ENCODE measurements at places on chromosomes 3 and 15. TPM values are rescaled to one million over a fixed set of nuclear protein-coding genes. Genes with fewer than 3 reads are reported as not detected.

DNA sequence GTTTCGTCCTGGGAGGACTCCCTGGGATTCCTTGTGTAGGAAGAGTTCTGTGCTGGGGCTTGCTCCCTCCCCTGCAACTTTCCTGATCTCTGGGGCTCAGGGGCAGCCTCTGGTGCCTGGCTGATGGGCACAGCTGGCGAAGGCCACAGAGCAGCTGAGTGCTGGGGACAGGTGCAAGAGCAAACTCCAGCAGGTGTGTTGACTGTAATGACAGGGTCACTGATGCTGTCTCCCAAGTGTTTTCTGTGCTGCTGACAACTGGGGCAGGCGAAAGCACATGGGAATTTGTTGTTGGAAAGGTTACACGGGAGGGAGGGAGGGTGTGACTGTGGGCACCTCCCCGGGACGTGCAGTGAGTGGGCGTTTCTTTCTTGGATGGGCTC, 21.6 kb downstream of the CPN2 start:
- no peak for DNase-seq
- no peaks in the 10 kb centered on the region for H3K36me3 ChIP-seq
- no peak overlapping the region for H3K4me3 ChIP-seq
- H3K27ac ChIP-seq: no peak overlapping the region

DNA sequence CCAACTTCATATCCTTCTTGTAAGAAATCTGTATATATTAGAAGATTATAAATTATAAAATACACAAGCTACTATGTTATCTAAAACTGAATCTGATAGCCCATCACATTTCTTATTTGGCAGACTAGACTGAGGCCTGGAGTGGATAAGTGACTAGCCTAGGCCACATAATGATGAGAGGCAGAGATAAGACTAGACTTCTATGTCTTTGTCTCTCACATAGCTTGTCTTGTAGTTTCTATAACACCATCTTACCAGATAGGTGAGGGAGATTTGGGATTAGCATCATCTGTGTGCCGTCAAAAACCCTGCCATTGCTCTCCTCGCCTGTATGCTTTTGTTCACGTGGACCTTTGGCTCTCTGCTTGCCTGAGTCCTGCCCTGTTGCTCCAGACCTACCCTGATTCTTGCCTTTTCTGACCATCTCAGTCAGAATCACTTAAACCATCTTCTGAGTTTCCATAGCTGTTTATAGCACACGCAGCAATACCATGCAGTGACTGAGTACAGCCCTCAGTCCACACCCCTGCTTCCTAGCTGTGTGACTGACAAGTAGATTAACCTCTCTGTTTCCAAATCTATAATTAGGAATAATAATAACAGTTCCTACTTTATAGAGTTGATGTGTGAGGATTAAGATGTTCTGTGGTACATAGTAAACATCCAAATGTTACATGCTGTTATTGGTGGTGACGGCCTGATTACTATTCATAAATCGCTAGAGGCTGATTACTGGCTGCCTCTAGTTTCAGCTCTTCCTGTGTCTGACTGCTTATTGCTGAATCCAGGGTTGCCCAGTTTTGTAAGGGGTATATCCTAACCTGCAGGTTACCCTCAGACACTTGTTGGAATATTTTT, 49.7 kb downstream of the PDE8A start:
- H3K27me3 ChIP-seq: no peaks in the 10 kb centered on the region
- H3K36me3 ChIP-seq: no peaks in the 10 kb centered on the region
- DNase-seq: no peak
- H3K4me3 ChIP-seq: no peak overlapping the region

GRCh38 chr15:86591994-86592735, 512.5 kb downstream of the AGBL1 start:
- H3K4me1 ChIP-seq: no peaks in the 10 kb centered on the region
- H3K27ac ChIP-seq: no peak overlapping the region
- no peaks in the 10 kb centered on the region for H3K36me3 ChIP-seq
- no peak overlapping the region for H3K4me3 ChIP-seq

DNA sequence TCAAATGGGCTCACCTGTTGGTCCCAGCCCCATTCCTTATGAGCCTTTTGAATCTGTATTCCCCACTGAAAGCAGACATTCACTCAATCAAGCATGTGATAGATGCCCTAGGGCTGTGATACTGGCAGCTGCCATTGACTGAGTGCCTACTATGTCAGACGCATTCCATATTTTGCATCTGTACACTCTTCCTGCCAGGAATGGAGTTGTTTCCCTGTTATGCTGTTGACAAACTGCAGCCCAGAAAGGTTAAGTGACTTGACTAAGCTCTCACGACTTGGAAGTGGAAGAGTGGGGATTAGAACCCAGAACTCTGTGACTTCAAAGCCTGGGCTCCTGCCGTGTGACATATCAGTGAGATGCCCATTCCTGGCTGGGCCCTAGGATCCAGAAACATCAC, 211.4 kb downstream of the RPLP1 start:
- no peaks in the 10 kb centered on the region for H3K36me3 ChIP-seq
- no peak overlapping the region for H3K4me3 ChIP-seq
- H3K27me3 ChIP-seq: no peaks in the 10 kb centered on the region
- peak; percentile 72 for DNase-seq

GRCh38 chr3:35659768-35660167, 20.4 kb downstream of the ARPP21 start:
- no peaks in the 10 kb centered on the region for H3K36me3 ChIP-seq
- H3K4me1 ChIP-seq: no peaks in the 10 kb centered on the region
- no peak overlapping the region for H3K27ac ChIP-seq
- no peaks in the 10 kb centered on the region for H3K27me3 ChIP-seq
- DNase-seq: no peak
- no peak overlapping the region for H3K4me3 ChIP-seq

GRCh38 chr3:146873748-146874147, 268.6 kb upstream of the PLSCR5 start:
- H3K27ac ChIP-seq: no peak overlapping the region
- H3K27me3 ChIP-seq: no peaks in the 10 kb centered on the region
- no peaks in the 10 kb centered on the region for H3K36me3 ChIP-seq
- no peak overlapping the region for H3K4me3 ChIP-seq

DNA sequence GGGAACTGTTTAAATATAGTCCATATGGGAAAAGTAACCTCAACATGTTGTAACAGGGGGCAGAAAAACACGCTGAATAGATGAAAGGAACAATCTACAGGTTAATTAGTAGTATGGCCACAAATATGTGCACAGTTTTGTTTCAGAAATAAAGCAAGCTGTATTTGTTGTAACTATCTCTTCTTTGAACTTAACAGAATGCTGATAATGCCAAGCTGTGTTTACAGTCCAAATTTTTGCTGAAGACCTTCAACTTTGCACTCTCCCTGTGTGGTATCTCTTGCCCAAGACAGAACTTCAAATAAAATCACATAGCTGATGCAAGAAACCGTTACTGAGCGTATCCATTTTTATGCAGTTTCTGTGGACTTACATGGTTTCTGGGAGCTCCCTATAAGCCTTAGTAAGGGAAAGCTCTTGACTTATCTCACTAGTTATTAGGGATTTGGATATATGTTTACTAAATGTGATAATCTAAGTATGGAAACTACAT, 425.4 kb upstream of the TPRG1 start:
- no peak for DNase-seq
- H3K27me3 ChIP-seq: no peaks in the 10 kb centered on the region
- H3K4me1 ChIP-seq: no peaks in the 10 kb centered on the region
- H3K27ac ChIP-seq: no peak overlapping the region

- no peak for DNase-seq
- H3K4me3 ChIP-seq: no peak overlapping the region
- no peak overlapping the region for H3K27ac ChIP-seq
- H3K27me3 ChIP-seq: no peaks in the 10 kb centered on the region
- no peaks in the 10 kb centered on the region for H3K4me1 ChIP-seq
- H3K36me3 ChIP-seq: no peaks in the 10 kb centered on the region
These were observed 185.5 kb upstream of the ATP10A start for GRCh38 chr15:26048669-26049068.

- no peak for DNase-seq
- H3K4me3 ChIP-seq: no peak overlapping the region
- H3K36me3 ChIP-seq: no peaks in the 10 kb centered on the region
- H3K27ac ChIP-seq: peak overlapping the region; percentile 78
- no peaks in the 10 kb centered on the region for H3K27me3 ChIP-seq
These were observed 61.6 kb downstream of the TMEM44 start for GRCh38 chr3:194571491-194572142.

DNA sequence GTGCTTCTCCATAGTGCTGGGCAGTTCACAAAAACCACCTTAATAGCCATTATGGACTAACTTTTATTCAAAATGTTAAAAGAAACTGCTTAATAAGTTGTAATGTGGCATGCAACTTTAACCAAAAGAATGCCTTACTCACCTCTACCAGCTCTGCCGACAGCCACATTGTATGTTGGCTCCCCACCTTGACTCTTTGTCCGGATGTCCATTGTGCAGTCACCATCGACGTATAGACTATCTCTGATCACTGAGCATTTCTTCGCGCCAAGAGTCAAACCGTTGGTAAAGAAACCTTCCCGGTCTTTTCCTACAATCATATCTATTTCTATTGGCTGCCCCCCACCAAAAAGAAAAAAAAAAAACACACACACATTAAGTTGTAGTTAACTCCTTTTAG, 2.5 kb downstream of the PFN2 start:
- H3K4me3 ChIP-seq: no peak overlapping the region
- peaks cover 31% of the 10 kb centered on the region for H3K4me1 ChIP-seq
- H3K27me3 ChIP-seq: no peaks in the 10 kb centered on the region
- no peak for DNase-seq
- H3K27ac ChIP-seq: no peak overlapping the region

Gene TNIK
- 5.9 TPM for total RNA-seq

Gene ASB14
- total RNA-seq: not detected

GRCh38 chr3:16086690-16087089, 87.8 kb upstream of the GALNT15 start:
- H3K27me3 ChIP-seq: no peaks in the 10 kb centered on the region
- DNase-seq: no peak
- no peak overlapping the region for H3K4me3 ChIP-seq
- H3K27ac ChIP-seq: no peak overlapping the region
- no peaks in the 10 kb centered on the region for H3K36me3 ChIP-seq

DNA sequence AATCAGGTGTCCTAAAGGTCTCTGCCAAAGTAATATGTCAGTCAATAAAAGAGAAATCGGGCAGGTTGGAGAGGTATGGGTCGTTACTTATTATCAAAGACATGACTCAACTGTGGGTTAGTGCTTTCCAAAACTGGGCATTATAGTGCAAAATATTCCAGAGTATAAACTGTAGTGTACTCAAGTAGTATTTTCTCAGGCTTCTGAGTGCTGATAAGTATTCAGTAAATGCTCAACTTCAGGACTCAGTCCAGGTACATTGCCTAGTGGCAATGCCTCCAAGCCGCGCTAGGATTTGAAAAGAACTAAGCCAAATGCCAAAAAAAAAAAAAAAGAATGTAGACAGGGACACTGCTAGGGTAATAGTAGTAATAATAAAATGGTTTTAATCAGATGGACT, 233.2 kb downstream of the CPNE4 start:
- H3K4me3 ChIP-seq: no peak overlapping the region
- no peak for DNase-seq
- H3K36me3 ChIP-seq: no peaks in the 10 kb centered on the region

GRCh38 chr3:193943200-193943599, 192.7 kb upstream of the HES1 start:
- H3K4me3 ChIP-seq: no peak overlapping the region
- H3K36me3 ChIP-seq: no peaks in the 10 kb centered on the region
- H3K4me1 ChIP-seq: no peaks in the 10 kb centered on the region
- DNase-seq: no peak
- H3K27me3 ChIP-seq: no peaks in the 10 kb centered on the region

GRCh38 chr3:62238431-62238830, 134.9 kb downstream of the FEZF2 start:
- peaks cover 12% of the 10 kb centered on the region for H3K4me1 ChIP-seq
- H3K4me3 ChIP-seq: no peak overlapping the region
- DNase-seq: no peak
- H3K36me3 ChIP-seq: no peaks in the 10 kb centered on the region
- H3K27ac ChIP-seq: no peak overlapping the region
- H3K27me3 ChIP-seq: no peaks in the 10 kb centered on the region

- no peaks in the 10 kb centered on the region for H3K27me3 ChIP-seq
- H3K36me3 ChIP-seq: no peaks in the 10 kb centered on the region
- no peak overlapping the region for H3K4me3 ChIP-seq
- no peaks in the 10 kb centered on the region for H3K4me1 ChIP-seq
- H3K27ac ChIP-seq: no peak overlapping the region
- no peak for DNase-seq
These were observed 1539.9 kb downstream of the SI start for GRCh38 chr3:163538387-163538786.

DNA sequence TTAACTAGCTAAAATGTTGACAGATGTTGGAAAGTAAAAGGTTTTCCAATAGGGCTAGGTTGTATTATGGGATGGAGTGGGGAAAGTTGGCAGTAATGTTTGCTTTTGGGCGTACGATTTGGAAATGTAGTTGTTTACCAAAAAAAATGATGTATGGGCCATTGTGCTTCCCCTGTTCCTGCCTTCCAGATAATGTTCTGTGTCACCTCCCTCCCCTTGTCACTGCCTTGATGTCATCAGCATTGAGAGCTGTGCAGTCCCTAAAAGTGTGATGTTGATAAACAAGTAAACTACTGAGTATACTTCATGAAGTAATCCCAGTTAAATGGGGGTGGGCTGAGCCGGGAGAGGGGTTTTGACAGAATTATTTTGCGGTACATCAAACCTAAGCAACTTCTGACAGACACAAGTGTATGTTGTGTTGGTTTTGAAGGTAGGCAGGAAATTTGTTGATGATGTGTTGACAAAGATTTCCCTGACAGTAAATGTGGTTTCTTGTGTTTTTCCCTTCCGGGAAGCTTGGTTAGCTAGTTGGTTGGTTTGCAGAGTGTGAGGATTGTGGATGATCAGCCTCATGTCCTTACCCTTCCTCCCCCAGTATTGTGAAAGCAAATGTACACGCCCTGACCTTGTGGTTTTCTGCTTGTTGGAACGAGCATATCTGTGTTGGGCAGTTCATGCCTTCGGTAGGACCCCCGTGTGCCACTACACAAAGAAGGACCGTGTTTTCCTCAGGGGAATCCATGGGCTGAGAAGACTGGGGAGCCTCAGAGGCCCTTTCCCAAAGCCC, 87.3 kb downstream of the PGPEP1L start:
- H3K4me3 ChIP-seq: no peak overlapping the region
- peaks cover 65% of the 10 kb centered on the region for H3K36me3 ChIP-seq
- peaks cover 27% of the 10 kb centered on the region for H3K4me1 ChIP-seq
- H3K27me3 ChIP-seq: no peaks in the 10 kb centered on the region

Gene CNTN6
- total RNA-seq: 0.98 TPM

DNA sequence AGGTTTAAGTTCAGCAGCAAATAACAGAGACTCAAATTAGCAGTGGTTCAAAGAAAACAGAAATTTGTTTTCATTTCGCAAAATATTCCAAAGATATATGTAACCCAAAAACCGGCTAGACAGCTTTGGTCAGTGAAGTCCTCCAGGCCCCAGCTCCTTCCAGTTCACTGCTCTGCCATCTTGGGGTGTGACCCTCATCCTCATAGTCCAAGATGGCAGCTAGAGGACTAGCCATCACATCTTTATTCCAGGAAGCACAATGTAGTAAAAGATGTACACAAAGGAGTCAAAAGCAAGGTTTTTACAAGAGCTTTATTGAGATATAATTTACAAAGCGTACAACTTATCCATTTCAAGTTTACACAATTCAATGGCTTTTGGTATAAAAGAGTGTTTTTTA, 107.1 kb downstream of the LIPC start:
- no peaks in the 10 kb centered on the region for H3K36me3 ChIP-seq
- no peak overlapping the region for H3K27ac ChIP-seq
- no peak overlapping the region for H3K4me3 ChIP-seq
- no peak for DNase-seq
- H3K4me1 ChIP-seq: no peaks in the 10 kb centered on the region
